Choroid plexus epithelial cell (primary cell): ENCODE measurements at places on chromosomes 3 and 15.

GRCh38 chr3:54999811-55000210, 72.0 kb upstream of the LRTM1 start:
- DNase-seq, result no peak

- DNase-seq, result no peak
Measured at GRCh38 chr3:192843119-192843518, 74.5 kb downstream of the MB21D2 start.

- DNase-seq, result peak; percentile 11
Measured at GRCh38 chr15:101528108-101528916, 38.8 kb upstream of the PCSK6 start.

GRCh38 chr3:169694117-169694516, 30.6 kb upstream of the MECOM start:
- peak; percentile 35 for DNase-seq

DNA sequence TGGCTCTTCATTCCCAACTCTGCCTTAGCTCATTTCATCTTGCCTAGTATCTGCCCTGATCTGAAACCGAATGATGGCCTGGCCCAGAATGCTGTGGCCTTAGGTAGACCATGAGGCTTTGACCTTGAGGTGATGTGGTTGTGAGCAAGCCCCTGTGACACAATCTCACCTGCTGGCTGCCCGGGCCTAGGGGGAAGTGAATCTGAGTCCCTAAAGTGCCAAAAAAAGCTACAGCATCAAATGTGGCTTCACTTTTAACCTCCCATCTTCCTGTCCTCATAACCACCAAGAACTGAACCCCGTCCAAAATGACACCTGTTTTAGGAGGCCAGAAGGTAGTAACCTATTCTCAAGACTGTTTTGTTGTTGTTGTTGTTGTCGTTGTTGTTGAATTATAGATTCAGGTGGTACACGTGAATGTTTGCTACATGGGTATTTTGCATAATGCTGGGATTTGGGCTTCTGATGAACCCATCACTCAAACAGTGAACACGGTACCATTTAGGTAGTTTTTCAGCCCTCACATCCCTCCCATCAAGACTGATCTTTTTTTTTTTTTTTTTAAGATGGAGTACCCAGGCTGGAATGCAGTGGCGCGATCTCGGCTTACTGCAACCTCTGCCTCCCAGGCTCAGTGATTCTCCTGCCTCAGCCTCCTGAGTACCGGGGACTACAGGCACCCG, 54.6 kb downstream of the MCCC1 start:
- DNase-seq, result no peak

DNA sequence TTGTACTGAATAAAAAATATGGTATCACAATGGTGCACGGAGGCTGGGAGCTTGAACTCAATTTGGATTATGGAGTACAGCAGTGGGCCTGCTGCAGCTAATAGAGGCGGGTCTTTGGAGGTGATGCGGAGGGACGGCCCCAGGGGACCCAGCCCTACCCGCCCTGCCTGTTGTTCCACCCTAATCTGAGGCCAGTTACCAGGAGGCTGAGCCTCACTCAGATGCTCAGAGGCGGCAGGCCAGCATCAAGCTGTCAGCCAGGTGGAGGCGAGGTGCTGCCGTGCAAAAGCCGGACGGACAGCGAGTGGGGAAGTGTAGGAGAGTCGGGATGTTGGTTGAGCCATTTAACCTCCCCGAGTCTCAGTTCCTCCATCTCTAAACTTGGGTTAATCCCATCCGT, 218.5 kb upstream of the RGMA start:
- no peak for DNase-seq

DNA sequence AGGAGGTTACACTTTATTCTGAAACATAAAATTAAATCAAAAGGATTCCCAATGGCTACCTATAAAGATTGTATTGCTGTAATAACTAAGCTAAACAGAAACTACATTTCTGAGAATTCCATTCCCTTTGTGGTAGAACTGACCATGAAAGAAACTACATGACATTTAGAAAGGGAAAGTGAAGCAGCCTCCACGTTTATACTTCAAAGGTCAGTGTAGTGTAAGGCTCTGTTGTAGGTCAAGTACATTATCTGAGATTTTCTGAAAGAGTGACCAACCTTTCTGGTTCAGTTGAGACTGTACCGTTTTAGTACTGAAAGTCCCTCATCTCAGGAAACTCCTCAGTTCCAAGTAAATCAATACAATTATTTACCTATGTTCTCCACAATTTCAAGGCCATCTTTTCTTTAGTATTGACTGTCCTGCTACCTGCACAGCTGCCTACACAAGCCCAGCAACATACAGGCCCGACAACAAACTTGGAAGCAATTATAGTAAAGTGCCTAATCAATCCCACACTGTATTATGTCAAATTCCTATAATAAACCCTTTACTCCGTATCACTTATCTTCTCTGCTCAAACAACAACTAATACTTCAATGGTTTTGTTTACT, 343.0 kb downstream of the PLOD2 start:
- DNase-seq, result peak; percentile 11

DNA sequence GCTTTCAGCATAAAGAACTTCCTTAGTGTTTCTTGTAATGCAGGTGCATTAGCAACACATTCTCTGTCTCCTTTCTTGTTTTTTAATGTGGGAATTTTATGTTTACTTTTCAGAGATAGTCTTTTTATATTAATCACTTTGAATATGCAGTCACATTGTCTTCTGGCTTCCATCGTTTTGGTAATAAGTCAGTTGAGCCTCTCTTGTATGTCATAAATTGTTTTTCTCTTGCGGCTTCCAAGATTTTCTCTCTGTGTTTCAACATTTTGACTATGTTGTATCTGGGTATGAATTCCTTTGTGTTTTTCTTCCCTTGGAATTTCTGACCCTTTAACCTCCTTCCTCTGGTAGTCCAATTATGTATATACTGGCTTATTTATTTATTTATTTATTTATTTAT, 25.3 kb downstream of the GABRG3 start:
- DNase-seq, result peak; percentile 1

DNA sequence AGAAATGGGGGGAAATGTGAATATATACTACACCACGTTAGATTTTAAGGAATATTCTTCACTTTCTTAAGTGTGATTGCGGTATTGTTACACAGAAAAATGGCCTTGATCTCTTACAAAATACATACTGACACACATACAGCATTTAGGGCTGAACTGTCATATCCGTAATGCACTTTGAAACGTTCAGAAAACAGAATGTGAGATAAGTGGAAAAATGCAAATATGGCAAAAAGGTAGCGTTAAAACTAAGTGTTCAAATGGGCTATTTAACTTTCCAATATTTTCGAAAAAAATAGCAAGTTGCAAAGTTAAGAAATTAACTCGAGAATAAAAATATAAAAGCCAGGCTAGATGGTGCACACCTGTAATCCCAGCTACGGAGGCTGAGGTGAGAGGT, 1.8 kb downstream of the ZNF280D start:
- no peak for DNase-seq

DNA sequence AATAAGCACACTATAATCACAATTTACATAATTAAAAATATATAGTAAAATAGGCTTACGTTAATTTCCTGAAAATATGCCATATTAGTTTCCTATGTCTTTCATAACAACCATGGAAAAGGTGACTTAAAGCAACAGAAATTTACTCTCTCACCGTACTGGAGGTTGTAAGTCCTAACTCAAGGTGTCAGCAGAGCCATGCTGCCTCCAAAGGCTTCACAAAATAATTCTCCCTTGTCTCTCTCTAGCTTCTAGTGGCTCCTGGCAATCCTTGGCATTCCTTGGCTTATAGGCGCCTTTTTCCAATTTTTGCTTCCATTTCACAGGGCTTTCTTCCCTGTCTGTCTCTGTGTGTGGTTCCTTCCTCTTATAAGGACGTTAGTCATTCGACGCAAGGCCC, 7.6 kb downstream of the SI start:
- DNase-seq, result no peak

DNA sequence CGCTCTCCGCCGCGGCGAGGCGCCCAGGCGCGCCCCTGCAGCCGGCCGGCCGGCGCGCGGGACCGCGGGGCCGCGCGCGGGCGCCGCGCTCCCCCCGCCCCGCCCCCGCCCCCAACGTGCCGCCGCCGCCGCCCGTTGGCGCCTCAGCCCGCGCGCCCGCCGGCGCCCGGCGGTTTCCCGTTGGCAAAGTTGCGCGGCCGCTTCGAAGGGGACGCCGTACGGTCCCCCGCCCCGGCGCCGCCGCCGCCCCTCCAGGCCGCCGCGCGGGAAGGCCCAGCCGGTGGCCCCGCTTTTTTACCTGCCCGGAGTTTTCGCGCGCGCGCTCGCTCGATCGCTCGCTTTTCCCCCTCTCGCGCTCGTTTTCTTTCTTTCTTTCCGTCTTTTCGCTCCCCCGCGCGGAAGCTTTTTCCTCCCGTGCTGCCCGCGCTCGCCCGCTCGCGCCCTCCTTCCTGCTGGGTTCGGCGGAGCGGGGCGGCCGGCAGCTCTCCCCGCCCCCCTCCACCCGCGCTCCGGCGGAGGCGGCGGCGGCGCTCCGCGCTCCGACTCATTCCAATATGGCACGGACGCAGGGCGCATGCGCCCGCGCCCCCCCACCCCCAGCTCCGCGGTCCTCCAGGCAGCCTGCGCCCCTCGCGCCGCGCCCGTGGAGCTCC, at the start of gene SFMBT1:
Gene SFMBT1 (minus strand): TSS at position 556 of the 653 bp plus-strand sequence. CDS start 76,945 bp downstream, outside the sequence.
- DNase-seq, result peak; percentile 60

DNA sequence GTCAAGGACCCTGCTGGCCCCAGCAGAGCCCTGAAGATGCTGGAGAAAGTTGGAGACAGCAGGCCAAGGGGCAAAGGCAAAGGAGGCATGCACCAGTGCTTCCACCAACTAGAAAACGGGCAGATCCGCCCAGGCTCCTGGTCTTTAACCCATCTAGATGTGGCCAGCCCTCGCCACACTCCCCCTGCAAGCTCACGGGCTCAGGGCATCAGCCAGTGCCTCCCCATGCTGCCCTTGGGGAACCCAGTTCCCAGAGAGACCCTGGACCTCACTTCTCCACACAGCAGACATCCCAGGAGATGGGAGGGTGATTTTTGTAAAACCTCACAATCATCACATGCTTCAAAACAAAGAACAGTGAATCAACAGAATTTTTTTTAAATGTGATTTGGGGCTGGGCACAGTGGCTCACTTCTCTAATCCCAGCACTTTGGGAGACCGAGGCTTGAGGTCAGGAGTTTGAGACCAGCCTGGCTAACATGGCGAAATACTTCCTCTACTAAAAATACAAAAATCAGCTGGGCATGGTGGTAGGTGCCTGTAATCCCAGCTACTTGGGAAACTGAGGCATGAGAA, 24.5 kb downstream of the CYFIP1 start:
- DNase-seq, result no peak

- DNase-seq, result no peak
Measured at GRCh38 chr3:42336103-42336502, 70.1 kb upstream of the CCK start.

DNA sequence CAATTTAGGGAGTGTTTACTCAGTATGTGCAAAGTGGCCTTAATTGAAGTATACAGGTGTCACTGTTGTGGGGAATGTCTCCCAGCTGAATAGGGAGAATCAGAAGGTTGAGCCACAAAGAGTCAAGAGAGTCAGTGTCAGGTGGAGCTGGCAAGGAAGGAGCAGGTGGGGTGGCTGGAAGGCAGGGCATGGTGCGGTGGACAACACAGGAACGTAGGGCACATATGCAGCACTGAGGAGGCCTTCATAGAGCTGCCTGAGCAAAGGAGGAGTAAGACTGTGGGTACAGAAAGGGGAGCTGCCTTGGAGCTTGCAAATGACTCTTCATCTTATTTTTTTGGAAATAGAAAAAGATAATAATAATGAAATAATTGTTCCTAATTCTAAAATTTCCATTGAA, 20.0 kb downstream of the ARHGEF3 start:
- no peak for DNase-seq

GRCh38 chr3:100352296-100353231, 18.0 kb downstream of the NIT2 start:
- peak; percentile 54 for DNase-seq

DNA sequence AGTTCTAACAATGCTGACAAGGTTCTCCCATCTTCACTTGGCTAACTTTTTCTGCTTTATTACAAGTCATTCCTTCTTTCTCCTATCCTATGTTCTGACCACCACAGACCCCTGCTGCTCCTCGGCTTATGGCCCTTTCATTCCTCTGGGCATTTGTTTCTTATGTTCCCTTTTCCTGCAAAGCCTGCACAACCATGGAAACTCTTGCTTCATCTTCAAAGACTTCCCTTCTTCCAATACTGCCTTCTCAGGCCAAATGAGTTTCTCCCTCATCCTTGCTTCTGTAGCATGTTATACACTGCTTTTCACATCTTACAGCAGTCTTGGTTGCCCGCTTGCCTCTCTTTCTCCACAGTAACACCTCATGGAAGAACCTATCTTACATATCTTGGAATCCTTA, 17.9 kb upstream of the ATOSA start:
- DNase-seq, result no peak

- no peak for DNase-seq
Measured at GRCh38 chr3:4512895-4513616, 19.9 kb downstream of the ITPR1 start.

- DNase-seq, result no peak
Measured at GRCh38 chr3:40718681-40719080, 193.9 kb downstream of the ZNF621 start.

GRCh38 chr3:62277986-62278385, 95.4 kb downstream of the FEZF2 start:
- peak; percentile 9 for DNase-seq

DNA sequence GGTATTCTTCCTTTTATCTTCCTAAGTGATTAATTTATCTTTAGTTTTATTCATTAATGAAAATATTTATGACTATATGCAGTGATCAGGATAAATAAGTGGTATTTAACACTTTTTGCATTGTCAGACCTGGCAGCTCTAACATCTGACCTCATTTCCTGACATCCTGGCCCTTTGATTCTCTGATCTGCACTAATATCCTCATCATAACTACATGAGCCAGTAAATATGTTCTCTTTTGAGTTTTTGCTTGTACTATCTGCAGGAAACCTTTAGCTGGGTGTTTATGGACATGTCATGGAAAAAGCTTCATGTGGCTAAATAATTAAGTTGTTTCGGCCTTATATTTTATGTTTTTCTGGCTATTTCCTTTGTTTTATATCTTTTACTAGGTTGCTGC, 10.5 kb downstream of the NKTR start:
- DNase-seq, result no peak
